Daoy (cell line): ENCODE measurements at places on chromosomes 2 and 18. TPM values are rescaled to one million over a fixed set of nuclear protein-coding genes. Genes with fewer than 3 reads are reported as not detected.

The ZNF514 gene
- total RNA-seq, result 3.1 and 6.7 TPM in 2 replicates

The C1GALT1C1L gene
- total RNA-seq, result 0.12 and 1.3 TPM in 2 replicates

The TMEM131 gene
- total RNA-seq, result 5.7 and 10.5 TPM in 2 replicates

The DRC1 gene
- total RNA-seq, result not detected in 2 replicates

The SPDYA gene
- 0.68 and 0.86 TPM in 2 replicates for total RNA-seq

The HAT1 gene
- total RNA-seq, result 91.9 and 121 TPM in 2 replicates
